Small intestine (tissue), 16 donors: ENCODE measurements at places on chromosomes 4 and X.

GRCh38 chrX:43849173-43849572, 33.1 kb downstream of the MAOB start:
- peak; percentile 18 for DNase-seq

- DNase-seq = no peak
Measured at GRCh38 chr4:16926214-16926613, 27.8 kb upstream of the LDB2 start.

GRCh38 chr4:100118181-100118580, 72.1 kb downstream of the DDIT4L start:
- no peak for DNase-seq

- no peak for DNase-seq
Measured at GRCh38 chr4:119794113-119794512, 165.5 kb upstream of the PDE5A start.

DNA sequence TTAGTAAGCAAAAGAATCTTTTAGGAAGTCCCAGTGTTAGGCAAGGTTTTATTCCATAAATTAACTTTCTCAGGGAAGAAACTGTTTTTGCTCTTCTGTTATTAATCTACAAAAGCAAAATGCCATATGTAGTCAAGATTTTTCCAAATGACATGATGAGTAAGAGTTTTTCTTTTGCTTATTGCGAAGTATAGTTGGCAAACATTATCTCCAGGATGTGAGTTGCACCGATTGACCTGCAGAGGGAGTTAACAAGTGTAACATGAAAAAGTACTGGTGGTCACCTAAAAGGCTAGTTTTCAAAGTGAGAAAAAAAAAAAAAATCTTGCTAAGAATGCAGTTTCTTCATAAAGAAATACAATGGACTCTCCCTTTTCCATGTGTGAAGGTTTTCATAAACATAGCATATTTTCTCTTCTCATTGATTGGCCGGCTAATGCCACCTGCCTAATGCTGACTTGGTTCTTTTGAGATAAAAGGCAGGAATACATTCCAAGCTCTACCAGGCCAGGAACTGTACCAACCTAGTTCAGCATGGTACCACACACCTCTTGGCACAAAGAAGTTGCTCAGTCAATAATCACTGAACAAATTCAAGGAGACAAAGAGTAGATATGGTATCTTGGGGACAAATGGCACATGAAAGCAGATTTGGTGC, 100.2 kb downstream of the LNX1 start:
- DNase-seq = peak; percentile 37

DNA sequence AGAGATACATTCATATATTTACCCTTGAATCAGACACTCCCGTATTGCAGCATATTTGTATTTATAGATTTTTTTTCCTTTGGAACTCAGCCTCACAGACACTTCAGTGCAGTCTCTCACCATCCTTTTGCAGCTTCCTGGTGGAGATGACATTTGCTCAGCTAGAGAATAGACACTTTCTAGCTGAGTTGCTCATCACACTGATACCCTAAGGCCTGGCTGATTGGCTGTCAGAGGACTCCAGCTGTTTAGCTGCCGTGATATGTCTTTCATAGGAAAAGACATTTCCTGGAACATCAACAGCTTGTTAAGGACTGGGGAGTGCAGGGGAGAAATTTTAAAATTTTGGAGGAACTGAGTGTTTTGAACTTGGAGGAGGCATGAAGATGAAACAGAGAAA, 429.6 kb downstream of the SMARCA1 start:
- no peak for DNase-seq

DNA sequence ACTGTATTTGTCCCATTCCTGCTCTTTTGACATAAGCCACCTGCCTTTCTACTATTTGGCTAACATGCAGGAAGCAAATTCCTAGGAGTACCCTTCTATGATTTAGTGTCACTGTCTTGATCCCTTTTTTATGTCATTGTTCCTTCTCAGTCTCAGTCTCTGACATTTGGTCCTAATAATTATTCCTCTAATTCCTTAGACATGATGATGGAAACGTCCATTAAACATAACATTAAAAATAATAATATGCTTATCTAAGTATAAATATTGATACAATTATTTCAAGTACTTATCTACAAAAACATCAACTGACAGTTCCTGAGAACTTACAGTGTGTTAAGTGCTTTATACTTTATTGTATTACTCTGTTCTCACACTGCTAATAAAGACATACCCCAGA, 857.0 kb upstream of the LCORL start:
- no peak for DNase-seq

GRCh38 chrX:131951166-131951565, 71.9 kb upstream of the STK26 start:
- no peak for DNase-seq

DNA sequence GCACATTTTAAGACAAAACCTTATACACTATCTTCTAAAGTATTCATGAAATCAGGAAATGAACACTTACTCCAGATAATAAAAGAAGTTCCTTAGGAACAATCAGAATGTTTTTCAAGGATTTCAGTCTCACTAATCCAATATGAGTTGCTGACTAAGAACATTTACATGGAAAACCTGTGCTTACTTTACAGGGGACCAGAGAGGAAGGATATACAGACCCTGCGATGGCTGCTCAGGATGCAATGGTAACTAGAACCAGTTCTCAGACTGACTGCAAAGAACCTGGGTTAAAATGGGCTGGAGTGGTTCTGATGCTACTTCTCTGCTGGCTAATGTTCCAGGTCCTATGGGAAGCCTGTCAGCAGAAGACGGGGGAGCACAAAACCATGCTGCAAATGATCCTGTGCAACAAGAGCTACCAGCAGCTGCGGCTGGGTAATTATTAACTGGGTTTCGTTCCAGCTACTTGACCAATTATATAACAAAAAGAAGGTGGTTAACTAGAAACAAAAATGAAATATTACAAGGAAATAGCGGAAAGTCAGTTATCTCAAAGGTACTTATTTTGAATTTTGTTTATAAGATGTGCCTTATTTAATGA, 85.3 kb downstream of the ANXA10 start:
- peak; percentile 52 for DNase-seq

- peak; percentile 36 for DNase-seq
Measured at GRCh38 chrX:103356130-103356798, at the start of gene TCEAL9. Gene TCEAL9 (plus strand): TSS chrX:103356506. CDS start chrX:103357685, 1,179 bp downstream.

GRCh38 chr4:184645904-184646610, 3.2 kb downstream of the CASP3 start:
- peak; percentile 78 for DNase-seq

DNA sequence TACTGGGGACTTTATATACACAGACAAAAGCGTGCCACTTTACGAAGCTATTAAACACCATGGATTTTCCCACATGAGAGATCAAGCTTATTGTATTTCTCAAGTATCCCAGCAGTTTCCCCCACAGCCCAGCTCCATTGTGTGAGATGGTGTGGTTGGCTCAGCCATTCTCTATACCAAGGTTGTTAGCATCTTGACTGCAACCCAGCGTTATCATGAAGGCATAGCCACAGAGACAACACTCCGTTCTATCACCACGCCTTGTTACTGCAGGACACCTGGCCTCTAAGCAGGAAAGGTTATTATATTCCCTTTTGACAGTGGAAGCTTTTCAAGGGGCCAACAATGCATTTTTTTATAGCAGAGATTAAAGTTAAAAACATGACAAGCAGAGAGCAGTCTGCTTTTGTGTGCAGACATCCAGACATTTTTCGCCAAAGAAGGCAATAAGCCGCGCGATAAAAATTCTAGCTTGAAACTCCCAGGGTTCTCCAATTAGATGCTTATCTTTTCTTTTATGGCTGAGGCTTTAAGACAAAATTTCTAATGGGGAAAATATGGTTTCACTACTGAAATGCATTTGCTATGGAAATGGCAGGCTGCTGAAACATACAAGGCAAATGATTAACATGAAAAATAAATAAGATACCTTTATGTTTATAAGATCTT, 206.1 kb downstream of the MID1 start:
- no peak for DNase-seq

- no peak for DNase-seq
Measured at GRCh38 chr4:151231915-151232595, 44.9 kb upstream of the PRSS48 start.

DNA sequence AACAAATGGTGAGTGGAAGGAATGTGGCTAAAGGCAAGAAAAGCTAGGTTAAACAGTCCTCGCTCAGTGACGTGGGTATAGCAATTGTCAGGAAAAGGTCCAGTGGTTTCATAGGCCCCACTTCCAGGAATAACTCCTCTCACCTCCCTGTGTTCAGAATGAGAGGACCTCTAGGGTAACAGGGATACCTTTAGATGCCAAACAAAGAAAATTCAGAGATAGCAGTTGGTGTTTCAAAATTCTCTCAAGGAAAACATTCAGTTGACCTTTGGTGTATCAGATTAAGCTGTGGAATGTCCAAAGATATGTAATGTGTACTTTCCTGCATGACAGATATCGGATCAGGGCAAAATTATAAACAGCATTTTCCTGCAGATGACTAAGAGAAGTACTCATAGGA, 155.9 kb downstream of the ARHGAP6 start:
- DNase-seq = no peak

- peak; percentile 11 for DNase-seq
Measured at GRCh38 chrX:134172588-134173259, 64.3 kb upstream of the CCDC160 start.

- DNase-seq = no peak
Measured at GRCh38 chr4:121397941-121398601, 17.3 kb upstream of the QRFPR start.

DNA sequence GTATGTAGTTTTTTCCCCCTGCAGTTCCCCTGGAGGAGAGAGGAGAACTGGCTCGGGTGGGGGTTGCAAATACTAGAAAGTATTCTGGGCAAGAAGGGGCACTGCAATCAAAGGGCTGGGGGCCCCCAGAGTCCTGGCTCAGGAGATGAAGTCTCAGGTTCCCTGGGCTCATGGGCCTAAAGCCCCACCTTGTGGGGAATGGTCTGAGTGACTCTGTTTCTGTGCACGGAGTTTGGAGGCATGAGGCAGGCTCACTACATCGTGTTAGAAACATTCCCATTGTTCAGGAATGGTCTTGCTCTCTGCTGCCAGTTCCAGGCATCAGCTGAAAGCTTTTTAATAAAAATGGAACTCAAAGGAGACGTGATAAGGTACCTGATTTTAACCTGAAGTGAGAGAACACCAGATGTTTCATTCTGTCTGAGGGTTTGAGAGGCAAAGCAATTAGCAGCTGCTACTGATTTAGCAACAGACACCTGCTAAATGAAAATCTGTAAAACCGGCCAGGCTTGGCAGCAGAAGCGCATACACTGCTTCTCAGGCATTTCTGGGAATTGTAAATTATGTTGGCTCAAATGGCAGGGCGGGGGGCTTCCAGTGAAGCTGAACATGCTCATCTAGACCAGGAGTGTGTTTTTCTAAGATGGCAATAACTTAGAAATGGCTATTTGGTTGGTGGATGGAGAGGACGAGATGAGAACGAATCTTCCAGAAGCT, 122.7 kb downstream of the TMEM164 start:
- no peak for DNase-seq

DNA sequence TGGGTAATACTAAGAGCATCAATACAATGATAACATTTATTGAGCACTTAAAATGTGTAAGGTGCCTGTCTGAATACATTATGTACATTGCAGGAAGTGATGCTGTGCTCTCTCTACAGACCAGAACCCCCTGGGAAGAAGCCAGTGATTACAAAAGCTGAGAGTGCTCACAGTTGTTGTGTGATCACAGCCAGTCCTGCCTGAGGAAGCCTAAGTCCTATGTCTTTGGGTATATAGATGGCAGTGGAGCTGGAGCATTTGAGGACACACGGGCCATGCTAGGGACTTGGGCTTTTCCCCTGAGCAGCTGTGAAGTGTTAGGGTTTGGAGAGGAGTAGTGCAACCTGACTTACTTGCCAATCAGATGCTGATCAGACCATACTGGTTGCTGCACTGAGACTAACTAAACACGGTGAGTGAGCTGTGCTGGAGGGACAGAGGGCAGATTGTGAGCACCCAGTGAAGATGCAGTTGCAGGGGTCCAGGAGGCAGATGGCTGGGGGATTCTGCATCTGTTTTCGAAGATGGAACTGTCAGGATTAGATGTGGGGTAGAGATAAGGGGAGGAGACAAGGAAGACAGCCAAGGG, 60.8 kb upstream of the TBC1D14 start:
- DNase-seq = no peak

- DNase-seq = no peak
Measured at GRCh38 chr4:106607558-106607957, 239.0 kb upstream of the GIMD1 start.

GRCh38 chr4:151991001-151991883, 230.4 kb upstream of the GATB start:
- no peak for DNase-seq

DNA sequence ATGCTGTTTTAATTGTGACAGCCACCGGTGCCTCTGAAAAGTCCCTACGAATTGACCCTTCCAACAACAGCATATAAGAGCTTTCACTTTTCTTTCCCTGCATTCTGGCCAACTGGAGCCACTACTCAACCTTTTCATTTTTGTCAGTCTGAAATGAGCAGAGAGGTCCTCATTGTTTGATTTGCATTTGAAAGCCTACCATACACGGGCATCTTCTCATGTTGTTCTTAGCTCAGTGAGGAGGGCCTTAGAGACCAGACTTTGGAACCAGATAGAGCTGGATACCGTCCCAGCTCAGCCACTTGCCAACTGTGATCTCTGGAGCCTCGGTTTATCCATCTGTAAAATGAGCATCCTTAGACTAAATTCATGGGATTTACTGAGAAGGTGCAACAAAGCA, 16.9 kb upstream of the TMSB4X start:
- DNase-seq = no peak

- no peak for DNase-seq
Measured at GRCh38 chr4:57124145-57124544, 14.0 kb upstream of the IGFBP7 start.

DNA sequence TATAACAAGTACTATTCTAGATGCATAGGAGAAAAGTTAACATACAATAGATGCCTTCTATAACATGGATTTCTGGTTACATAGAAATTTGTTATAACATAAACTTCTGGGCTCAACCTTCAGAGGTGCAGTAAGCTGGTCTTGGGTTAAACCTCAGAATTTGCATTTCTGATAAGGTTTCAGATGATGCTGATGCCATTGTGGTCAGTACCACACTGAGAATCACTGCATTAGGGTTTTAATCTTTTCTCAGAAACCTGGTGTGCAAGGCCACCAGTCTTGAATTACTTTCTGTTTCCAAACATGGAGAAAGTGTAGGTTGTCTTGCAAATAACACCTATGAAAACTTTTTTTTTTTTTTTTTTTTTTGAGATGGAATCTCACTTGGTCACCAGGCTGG, 146.2 kb downstream of the SPOCK3 start:
- DNase-seq = no peak

GRCh38 chrX:153634832-153635231, 12.2 kb upstream of the DUSP9 start:
- no peak for DNase-seq

DNA sequence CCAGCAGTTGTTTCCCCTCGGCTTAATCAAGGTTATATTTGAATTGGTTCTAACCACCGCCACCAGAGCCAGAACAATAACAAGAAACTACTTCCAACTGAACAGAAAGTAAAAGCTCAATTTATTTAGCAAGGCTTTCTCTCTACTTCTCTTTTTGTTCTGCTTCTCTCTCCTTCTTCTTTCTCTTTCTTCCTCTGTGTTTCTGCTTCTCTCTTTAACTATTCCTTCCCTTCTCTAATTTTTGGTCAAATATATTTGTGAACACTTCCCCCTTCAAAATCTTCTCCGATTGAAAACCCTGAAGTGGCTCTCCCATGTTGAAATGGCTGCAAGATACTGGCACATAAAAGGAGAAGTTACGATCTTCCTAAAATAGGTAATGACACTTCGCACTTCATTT, 1195.9 kb upstream of the PRKX start:
- DNase-seq = no peak
